ENCODE measurements at places on chromosomes 11 and 22.
A peak's percentile ranks its signal among the peaks of the same experiment; 100 is the strongest.

- DNase-seq = no peak
Observed at GRCh38 chr11:75543806-75544205, 18.1 kb upstream of the GDPD5 start.

GRCh38 chr11:123282597-123282996 lies 87.5 kb upstream of the CLMP start:
- DNase-seq = no peak

GRCh38 chr22:49211176-49211575 lies 616.5 kb downstream of the BRD1 start:
- no peak for DNase-seq

DNA sequence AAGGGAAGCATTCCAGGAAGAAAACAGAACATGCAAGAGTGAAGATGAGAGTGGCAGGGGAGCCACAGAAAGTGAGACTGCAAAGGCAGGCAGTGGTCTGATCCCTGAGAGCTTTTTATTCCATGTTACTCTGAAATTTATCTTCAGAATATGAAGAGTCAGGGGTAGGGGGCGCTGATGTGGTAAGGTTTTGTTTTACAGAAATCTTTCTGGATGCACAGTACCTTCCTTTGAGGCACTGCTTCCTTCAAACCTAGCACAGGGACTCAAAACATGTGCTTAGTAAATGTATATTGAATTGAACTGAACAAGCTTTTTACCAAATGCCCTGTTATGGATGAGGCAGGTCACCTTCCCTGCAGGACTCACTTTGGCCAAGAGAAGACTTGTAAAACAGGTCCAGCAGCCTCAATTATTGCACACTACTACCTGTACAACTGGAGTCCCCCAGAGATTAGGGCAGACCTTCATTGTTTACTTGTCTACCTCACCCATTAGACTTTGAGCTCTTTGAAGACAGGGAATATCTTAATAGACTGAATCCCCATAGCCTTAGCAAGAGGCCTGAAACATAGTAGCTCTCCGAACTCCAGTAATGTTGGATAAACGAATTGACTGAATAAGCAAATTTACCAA lies 2.2 kb downstream of the PAK1 start:
- peak; percentile 33 for DNase-seq

DNA sequence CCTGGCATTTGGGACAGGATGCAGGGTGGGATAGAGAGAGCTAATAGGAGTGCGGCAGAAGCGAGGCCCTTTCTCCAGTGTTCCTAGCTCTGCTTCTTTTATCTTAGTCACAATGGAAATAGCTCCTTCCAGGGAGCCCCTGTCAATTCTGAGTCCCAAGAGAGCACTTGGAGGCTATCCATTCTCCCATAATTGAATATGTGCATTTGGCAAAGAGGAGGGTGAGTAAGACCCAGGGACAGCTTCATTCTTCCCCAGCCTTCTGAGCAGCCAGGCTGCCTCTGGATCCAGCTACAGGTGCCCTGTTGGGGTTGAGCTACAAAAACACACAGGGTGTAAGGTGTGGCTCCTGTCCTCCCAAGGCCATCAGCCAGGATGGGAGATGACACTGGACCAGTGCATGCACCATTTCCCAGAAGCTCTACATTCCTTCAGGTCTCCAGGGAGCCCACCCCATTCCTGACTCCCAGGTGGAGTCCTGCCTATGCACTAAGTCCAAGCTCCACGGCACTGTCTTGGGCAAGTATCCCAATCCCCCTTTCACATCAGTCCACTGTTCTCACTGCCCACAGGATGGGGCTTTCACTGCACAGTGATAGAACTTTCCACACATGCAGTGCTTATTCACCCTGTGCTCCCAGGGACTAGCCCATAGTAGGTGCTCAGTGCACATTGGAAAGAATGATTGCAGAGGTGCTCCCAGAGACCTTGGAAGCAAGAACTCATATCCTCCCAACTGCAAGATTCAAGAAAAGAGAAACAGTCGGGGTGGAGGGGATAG lies 6.2 kb downstream of the MS4A10 start:
- DNase-seq = no peak
